ENCODE measurements at places on chromosomes 13 and 19.

GRCh38 chr19:40147693-40148347 lies 43.4 kb upstream of the MAP3K10 start:
- DNase-seq, result peak; percentile 9

- DNase-seq, result no peak
These were observed 374.4 kb downstream of the DLEU7 start for GRCh38 chr13:50468849-50469669.

- no peak for DNase-seq
These were observed 148.8 kb upstream of the NBEA start for GRCh38 chr13:34793301-34793700.

DNA sequence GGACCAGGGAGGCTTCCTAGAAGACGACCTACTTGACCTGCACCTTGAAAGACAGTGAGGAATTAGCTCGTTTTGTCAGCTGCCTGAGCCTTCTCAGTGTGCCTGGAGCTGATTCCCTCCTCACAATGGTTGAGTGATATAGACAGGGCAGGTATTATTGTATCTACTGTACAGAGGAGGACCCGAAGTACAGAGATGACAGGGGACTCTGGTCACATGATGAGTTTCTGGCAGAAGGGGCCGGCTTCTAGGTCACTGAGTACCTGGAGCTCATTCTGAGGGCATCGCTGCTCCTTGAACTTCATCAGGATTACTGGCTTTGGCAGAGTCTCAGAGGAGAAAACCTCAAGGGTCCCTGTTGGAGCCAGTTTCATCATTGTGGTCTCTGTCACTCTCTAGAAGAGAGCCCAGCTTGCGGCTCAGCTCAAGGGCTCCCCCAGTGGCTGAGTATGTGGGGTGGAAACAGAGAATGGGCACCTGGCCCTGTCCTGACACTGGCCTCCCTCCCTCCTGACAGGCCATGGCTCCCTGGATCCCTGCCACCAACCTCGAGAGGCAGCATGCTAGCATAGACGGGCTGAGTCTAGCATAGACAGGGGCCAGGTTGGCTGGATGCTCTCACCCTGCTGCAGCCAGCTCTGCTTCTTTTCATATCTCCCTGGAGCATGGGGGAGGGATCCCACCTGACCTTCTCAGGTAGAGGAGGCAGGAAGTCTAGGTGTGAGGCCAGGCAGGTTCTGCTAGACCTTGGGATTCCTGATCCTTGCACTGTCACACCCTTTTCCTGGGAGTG lies 38.7 kb downstream of the NFIX start:
- peak; percentile 30 for DNase-seq

DNA sequence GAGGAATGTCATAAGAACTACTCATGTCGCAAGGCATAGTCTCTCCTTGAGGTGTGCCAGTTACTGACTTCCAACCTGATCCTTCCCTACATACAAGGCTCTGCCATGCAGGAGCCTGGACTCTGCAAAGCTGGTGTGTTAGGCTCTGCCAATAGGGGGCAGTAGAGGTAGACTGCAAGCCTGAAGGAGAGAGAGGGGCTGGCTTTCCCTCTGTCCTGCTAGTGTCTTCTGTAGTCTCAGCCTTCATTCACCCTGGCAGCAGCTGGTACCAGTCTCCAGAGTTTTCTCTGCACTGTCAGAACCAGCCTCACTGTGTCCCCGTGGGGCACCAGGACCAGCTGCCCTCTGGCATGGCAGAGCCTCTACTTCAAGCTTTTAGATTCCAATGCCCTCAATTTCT lies 14.5 kb downstream of the SHISA2 start:
- DNase-seq, result no peak

- DNase-seq, result peak; percentile 57
These were observed 7.7 kb downstream of the PNMA8B start for GRCh38 chr19:46487802-46488445.

GRCh38 chr19:36051236-36051635 lies 2.8 kb downstream of the THAP8 start:
- DNase-seq, result no peak

- DNase-seq, result peak; percentile 28
These were observed at the start of gene TRPM4 for GRCh38 chr19:49157445-49158224. TSS of gene TRPM4 (plus strand) at chr19:49157792. CDS start at chr19:49157867, 75 bp downstream.

- no peak for DNase-seq
These were observed 28.6 kb downstream of the BICRA start for GRCh38 chr19:47637550-47637949.

GRCh38 chr13:78147905-78148304 lies 229.3 kb upstream of the EDNRB start:
- no peak for DNase-seq

DNA sequence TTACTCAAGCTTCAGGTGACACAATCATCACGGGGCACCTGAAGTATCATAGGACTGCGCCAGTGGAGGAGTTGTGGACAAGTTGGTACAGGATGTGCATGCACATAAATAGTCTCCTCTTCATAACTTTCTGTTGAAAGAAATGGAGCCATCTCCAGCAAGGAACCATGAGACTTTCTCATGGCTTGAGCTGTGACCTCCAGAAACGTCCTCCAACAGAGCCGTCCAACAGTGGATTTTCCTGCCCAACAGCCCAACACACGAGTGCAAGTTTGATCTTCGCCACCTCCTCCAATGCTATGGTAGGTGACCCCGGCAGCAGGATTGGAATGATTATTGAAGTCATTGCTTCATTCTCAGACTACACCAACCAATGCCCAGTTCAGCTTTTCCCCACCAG lies 105.1 kb upstream of the ZNF507 start:
- no peak for DNase-seq

GRCh38 chr19:49551531-49551930 lies 23.7 kb downstream of the RCN3 start:
- no peak for DNase-seq

- peak; percentile 68 for DNase-seq
These were observed 2.5 kb downstream of the LDLR start for GRCh38 chr19:11091703-11092153.

DNA sequence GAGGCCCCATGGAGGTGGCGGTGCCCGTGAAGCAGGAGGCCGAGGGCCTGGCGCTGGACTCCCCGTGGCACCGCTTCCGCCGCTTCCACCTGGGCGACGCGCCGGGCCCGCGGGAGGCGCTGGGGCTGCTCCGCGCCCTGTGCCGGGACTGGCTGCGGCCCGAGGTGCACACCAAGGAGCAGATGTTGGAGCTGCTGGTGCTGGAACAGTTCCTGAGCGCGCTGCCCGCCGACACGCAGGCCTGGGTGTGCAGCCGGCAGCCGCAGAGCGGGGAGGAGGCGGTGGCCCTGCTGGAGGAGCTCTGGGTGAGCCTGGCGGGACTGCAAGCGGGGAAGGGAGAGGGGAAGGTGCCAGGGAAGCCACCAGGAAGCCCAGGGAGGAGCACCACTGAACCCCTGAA lies 5.8 kb downstream of the ZNF444 start:
- no peak for DNase-seq

- DNase-seq, result no peak
These were observed 2.6 kb upstream of the LGALS4 start for GRCh38 chr19:38815059-38816001.

DNA sequence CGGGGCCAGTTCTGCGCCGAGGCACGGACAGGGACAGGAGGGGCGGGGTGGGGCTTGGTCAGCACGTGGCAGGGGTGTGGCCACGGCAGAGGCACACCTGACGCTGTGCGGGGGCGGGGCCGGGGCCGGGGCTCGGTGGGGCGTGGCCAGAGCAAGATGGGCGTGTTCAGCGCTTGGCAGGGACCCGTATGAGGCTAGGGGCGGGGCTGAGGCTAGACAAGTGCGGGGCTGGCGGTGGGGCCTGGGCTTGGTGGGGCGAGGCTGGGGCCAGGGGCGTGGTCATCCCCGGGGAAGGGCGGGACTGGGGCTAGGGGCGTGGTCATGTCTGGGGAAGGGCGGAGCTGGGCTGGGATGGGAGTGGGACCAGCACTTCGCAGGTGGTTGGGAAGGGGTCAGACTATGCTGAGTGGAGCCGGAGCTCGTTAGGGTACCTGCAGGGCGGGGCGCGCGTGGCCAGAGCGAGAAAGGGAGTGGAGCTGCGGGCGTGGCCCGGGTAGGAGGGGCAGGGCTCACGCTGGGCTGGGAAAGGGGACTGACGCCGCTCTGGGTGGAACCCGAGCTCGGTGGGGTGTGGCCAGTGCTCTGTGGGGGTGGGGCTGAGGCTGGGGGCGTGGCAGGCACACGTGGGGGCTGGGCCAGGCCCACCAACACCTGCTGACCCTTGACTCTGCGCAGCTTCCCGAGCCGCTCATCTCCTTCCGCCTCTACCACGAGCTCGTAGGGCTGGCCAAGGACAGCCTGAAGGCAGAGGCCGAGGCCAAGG lies 12.8 kb downstream of the POLR2E start:
- no peak for DNase-seq

- DNase-seq, result no peak
These were observed 122.0 kb upstream of the FNDC3A start for GRCh38 chr13:48853728-48854102.

DNA sequence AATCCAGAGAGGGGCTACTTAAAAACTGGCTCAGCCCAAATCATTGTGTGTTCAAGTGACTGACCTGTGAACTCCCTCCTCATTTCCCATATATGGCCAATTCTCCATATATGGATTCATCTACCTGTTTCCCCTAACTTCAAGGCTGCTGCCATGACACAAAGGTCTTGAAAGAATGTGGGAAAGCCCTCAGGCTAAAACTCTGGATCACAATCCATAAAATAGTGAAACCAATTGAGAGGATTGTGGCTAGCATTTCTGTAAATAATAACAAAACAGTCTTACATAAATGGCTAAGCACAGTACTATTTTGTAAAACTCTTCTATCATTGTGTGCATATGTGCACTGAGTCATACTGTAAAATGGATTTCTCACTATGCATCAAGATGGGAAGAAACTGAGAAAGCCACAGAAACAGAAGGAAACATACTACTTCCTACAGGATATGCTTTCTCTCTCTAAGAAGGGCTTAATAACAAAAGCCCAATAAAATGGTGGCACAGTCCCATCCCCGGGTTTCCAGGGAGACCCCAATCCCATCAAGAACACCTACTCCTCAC lies 80.5 kb downstream of the FOXO1 start:
- no peak for DNase-seq

- no peak for DNase-seq
These were observed 2.3 kb downstream of the TBXA2R start for GRCh38 chr19:3604227-3604986.

- DNase-seq, result no peak
These were observed 8.8 kb upstream of the COX7A1 start for GRCh38 chr19:36160821-36161596.

- no peak for DNase-seq
These were observed 57.1 kb downstream of the TRPM4 start for GRCh38 chr19:49214701-49215100.

DNA sequence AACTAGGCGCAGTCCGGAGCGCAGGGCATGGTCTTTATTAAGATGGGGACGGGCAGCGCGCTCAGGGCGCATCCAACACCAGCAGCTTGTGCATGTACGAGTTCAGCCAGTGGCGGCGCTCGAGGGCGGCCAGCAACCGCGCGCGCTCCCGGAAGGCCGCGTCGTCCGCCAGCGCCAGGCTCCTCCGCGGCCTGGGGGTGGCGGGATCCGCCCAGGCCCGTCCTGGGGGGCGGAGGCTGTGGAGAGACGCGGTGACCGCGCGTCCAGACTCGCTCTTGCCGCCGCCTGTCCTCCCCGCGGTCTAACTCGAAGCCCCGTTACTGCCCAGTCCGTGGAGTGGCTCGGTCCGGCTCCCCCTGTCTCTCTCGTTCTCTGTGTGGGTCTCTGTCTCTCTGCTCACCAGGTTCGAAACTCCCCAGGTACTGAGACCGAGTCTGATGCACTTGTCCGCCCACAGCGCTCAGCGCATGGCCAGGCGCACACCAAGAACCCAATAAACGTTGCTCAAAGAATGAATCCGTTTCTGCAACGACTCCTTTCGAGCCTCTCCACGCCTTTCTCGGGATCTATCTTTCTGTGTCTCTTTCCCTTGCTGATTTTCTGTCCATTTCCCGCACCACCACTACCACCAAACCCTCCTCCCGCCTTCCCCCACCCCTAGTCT lies 702 bp downstream of the PTH2 start:
- DNase-seq, result peak; percentile 51

- DNase-seq, result no peak
These were observed 53.3 kb downstream of the OXGR1 start for GRCh38 chr13:96940961-96941360.

- no peak for DNase-seq
These were observed 312.4 kb downstream of the SHISA2 start for GRCh38 chr13:25739376-25739775.
